ENCODE measurements at places on chromosomes 1 and 21.

DNA sequence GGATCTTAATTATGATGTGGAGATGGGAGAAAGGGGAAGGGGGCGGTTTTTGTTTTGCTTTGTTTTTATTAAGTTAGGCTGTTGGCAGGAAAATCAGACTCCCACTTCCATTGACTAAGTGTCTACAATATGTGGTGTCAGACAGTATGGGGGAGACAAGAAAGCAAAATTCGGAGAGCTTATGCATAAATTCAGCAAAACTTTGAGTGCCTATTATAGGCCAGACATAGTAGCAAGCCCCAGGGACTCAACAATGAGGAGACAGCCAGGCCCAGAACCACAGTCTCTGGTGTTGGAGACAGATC is 835 bp upstream of the TSPAN2 start:
- no peak for DNase-seq

DNA sequence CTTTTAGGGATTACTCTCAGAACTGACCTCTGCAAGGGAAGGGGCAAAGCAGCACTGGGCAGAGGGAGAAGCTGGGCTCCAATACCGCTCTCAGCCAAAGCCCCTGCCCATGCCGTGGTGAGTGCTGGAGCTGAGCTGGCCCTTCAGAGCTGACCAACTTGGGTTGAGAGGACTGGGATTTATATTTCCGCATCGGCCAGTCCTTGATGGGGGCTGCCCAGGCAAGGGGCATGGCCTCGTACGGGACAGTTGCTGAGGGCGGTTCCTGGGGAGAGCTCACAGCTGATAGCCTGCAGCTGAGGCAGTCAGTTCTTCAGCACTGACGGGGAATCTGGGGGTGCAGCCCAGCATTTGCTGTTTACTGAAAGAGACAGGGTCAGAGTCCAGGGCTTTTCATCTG is 8.0 kb downstream of the HUNK start:
- no peak for DNase-seq

- no peak for DNase-seq
Measured at GRCh38 chr21:15332572-15332971, 267.8 kb upstream of the NRIP1 start.

DNA sequence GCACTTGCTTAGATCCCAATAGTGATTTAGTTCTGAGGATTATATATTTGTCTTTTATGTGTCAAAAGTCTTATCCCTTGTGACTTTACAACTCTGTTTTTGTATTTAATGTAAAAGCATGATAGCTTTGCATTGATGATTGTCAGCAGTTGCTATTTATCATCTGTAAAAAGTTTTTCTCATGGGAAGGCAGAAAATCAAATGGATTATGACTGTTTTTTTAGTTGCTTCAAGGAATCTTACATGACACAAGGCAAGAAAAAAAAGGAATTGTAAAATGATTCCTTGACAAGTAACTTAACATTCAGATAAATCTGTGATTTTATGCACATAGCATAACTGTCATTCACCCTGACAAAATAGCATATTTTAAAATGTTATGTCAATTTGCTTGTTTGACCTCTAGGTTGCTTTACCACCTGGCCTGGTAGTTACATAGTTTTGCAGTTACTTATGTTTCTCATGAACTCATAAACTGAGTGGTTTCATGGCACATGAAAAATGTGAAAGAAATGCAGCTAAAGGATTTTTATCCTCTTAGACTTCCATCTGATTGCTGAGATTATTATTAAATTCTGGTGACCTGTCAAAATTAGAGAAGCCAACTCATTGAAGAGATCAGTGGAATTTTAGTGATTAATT is 622.6 kb downstream of the ADGRL2 start:
- DNase-seq, result no peak

DNA sequence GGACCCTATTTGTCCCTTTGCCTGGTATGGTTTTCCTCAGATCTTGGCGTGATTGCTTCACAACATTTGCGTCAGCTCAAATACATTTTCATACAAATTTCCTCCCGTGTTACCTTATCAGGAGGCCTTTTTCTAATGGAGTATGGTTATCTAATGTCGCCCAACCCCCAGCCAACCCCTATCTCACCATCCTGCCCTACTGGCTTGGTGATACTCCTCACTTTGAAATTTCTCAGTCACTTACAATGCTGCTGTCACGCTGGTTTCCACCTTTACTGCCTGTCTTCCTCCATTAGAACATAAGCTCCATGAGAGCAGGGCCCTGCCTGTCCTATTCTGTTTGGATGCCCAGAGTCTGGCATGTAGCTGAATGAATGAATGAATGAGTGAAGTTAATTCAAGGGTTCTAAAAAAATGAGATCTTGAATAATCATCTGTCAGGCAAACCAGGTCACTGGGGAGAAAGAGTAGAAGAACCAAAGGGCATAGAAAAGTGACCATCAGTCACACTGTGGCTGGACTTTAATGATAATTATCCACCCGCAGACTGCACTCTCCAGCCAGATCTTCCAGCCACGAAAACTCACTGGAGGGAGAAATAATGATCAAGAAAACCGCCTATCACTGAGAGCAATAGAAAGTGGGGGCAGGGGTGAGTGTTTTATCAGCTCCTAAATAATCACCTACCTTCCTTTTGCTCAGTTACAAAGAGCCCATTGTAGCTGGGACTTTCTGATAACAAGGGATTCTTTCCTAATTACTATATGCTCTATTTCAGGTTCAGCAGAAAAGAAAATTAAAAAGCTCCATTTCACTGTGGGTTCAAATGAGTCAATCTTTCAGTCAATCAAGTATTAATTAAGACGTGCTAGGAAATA is 21.3 kb downstream of the KIAA0040 start:
- DNase-seq, result no peak

- DNase-seq, result no peak
Measured at GRCh38 chr1:218699421-218699820, 354.3 kb downstream of the TGFB2 start.

GRCh38 chr1:106268070-106268469 is 788.4 kb upstream of the PRMT6 start:
- no peak for DNase-seq

GRCh38 chr21:28793043-28793442 is 199.6 kb downstream of the LTN1 start:
- DNase-seq, result no peak

GRCh38 chr1:79373481-79374125 is 367.1 kb upstream of the ADGRL4 start:
- DNase-seq, result no peak

DNA sequence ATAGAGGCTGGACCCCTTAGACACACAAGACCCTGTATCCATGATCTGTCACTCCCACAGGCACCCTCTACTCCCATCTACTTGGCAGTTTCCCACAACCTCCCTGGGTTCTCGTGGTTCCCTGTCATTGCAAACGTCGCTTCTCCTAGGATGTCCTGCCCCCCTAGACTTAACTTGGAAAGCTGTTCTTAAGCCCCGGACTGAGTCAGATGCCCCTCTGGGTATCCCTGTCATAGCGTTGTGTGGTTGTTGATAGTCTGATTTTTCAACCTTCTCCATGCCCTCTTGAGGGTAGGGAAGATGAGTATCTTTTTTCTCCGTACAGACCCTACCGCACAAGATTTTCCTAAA is 11.8 kb downstream of the RCC1 start:
- DNase-seq, result no peak

DNA sequence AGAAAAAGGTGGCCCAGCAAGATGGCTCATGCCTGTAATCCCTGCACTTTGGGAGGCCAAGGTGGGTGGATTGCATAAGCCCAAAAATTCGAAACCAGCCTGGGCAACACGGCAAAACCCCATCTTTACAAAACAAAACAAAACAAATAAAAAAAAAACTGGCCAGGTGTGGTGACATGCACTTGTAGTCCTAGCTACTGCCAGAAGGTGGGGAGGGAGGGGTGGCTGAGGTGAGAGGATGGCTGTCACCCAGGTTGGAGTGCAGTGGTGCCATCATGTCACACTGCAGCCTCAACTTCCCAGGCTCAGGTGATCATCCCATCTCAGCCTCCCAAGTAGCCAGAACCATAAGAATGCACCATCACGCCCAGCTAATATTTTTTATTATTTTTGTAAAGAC is 22.8 kb downstream of the RERE start:
- DNase-seq, result no peak

DNA sequence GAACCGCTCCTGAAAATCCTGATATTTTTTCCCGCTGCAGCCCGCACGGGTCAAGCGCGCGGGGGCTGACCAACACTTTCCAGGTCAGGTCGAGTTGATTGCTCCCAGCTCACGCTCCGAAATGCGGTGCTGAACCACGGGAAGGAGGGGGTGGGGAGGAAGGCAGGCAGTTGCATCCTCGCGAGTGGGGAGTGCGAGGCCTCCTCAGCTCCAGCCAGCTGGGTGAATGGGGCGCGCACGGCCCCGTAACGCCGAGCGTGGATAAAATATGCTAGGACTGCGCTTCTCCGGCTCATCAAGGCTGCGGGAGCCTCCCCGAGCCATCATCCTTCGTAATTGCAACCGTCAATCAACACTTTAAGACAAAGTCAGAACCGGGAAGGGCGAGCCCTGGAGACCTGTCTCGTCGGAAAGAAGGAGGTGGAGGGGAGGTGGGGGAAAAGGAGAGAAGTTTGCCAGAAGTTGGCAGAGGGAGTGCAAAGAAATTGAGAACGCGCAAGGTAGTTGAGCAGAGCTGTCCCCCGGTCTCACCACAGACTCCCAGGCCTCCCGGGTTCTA is 8.0 kb downstream of the NR5A2 start:
- no peak for DNase-seq

GRCh38 chr1:168942165-168942564 is 164.3 kb upstream of the ATP1B1 start:
- DNase-seq, result no peak

- DNase-seq, result no peak
Measured at GRCh38 chr1:80113168-80114038, 1106.9 kb upstream of the ADGRL4 start.

DNA sequence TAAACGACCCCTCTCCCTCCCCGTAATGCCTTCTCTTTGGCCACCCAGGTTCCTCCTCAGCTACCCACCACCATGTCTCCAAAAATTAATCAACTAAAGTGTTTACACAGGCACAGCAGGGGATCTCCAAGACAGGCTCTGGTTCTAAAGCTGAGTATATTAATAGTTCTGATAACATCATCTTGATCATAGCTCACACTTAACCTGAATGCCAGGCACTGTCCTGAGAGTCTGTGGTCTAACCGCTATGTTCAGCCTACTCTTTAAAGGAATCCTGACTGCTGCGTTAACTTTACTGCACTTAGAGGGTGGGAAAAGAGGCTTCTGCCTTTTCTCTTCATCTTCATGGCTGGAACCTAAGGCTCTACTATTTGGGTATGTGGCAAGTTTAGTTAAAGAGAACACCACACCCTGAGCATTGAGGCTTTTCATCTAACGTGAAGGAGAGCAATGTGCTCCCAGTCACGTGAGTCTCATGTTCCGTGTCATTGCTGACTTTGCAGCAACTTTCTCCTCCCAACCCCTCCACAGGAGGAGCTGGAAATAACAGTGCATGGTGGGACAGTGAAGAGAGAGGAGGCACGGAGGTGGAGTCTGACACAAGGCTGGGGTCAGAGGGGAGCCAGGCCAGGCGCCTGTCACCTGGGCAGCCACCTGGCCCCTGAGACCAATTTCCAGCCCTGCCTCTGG is 86.4 kb downstream of the FAM78B start:
- DNase-seq, result no peak

DNA sequence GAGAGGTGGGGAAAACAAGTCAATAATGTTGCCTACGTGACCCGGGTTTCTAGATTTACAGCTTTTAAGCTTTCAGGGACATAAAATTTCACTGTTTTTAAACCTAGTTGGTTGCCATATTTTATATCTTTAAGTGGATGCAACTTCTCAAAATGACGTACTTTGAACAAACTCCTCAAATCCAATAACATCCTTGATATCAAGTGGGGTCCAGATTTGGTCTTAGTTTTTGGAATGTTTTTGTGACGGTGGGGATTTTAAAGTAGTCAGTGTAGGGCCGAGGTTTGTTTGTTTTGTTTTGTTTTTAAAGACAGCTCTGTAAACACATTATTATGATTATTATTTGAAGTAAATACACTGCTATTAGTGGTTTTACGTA is 453 bp downstream of the CDKN2C start:
- no peak for DNase-seq

- no peak for DNase-seq
Measured at GRCh38 chr1:204076891-204077290, 4.0 kb downstream of the SOX13 start.

DNA sequence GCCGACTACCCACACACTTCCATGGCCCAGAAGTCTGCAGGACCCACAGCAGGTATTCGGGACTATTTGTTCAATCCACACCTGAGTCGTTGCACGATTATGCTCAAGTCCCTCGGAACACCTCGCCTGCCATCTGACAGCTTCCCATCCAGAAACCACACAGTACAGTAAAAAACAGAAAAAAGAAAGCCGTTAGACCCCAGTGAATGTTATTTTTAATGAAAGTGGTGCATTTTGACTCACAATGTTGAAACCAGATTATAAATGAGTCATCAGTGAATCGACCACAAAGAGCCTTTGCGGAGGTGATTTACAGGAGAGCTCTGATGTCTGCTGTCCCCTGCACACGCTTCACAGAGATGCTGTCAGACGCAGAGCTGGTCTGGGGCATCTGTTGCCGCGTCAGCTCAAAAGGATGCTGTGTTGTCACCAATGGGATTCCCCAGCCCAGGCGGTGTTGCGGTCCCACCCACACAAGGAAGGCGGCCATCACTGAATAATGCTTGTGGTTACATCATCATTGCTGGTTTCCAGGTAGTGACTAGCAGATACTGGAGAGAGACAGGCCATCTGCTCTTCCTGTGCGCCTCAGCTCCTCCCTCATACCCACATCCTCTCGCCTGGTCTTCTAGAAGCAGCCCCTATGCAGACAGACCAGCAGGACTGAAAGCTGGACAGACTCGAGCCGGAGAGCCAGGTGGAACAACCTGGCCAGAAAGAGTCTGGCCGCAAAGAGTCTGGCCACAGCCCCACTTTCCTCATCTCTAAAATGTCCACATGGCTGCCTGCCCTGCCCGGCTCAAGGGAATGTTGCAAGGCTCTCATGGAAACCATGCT is 116.8 kb downstream of the TOMM20 start:
- no peak for DNase-seq

GRCh38 chr1:165841582-165842017 is 14.2 kb downstream of the UCK2 start:
- no peak for DNase-seq

- DNase-seq, result no peak
Measured at GRCh38 chr1:9225411-9225785, 9.2 kb upstream of the H6PD start.

DNA sequence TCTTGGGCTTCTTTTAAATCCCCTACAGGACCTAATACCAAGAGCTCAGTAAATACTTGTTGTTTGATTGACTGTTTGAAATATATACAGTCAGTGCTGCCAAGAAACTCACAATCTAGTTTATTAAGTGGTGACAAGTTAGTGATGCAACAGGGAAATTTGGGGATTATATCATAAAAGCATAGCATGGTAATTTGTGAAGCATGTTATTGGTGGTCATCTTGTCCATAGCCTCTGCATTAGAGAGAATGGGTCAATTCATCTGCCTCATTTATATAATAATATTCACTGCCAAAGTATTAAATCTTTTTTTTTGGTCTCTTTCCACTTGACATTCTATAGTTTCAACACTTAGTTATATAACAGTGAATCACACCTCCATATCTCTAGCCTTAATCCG is 138.2 kb upstream of the SPAG17 start:
- DNase-seq, result no peak
